CD4-positive, alpha-beta T cell treated with Interleukin-2 at 100 ng/mL for 4 hours (primary cell): ENCODE measurements at places on chromosomes 3 and 15.
A peak's percentile ranks its signal among the peaks of the same experiment; 100 is the strongest.

- DNase-seq: no peak
Measured at GRCh38 chr3:100602506-100603444, 6.6 kb upstream of the ADGRG7 start.

GRCh38 chr3:36796161-36796560, 31.8 kb upstream of the DCLK3 start:
- DNase-seq: no peak

DNA sequence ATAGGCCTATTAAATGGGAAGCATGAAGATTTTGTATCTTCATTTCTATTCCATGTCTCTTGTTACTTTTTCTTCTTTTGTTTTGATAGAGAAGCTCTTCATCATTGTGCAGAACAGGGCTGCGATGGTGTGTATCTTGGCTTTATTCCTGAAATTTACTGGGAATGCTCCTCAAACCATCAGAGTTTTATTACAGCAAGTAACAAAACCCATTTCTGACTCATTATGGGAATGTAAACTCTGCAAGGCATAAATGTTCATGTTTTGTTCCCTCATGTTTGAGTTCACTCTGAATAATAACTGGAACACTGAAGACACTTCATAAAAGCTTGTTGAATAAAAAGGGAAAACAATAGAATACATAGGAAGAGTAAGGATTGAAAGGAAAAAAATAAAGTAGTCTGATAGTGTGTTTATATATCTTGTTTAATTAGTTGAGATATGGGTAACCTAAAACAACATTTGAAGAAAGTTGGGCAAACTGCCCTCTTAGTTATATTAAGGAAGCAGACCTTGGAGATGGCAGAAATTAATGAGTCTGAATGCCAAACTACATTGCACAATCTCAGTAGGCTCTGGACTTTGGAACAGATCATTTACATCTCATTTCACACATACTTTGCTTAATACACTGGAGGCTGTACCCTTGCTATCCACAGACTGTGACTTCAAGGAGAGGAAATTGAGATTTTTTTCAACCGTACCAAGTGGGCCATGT, 521.5 kb downstream of the GRM7 start:
- DNase-seq: no peak

DNA sequence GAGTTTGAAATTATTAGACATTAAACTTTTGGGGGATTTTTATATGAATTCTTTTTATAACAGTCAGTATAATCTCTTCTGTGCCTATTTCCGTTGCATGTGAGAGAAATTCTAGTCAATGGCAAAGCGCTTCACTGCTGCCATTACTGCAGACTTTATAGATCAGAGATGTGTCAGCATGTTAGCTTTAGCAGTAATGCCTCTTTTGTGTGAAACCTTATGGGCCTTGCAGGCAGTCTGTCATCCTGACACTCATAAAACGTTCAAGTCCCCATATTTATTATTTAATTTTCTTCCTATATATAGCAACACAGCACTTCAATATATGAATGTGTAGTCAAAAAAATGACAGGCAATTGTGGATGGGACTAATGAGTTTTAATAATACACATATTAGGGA, 191.0 kb downstream of the NLGN1 start:
- no peak for DNase-seq

DNA sequence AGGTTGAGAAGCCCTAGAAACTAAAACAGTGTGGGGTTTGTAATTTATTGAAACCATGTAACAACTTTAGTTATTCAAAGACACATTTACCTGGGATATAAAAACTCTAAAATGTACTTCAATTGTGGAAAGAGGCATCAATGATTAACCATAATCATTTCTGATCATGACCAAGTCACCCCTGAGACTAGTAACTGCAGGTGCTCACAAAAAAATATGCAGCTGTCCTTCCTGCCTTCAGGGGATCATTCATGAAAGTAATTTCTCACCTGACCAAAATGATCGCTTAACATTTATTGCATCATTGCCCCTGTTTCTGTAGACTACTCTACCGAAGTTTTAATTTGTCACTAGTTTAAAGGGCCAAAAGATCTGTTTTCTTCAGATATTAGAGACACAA, 9.0 kb downstream of the ACP3 start:
- no peak for DNase-seq

DNA sequence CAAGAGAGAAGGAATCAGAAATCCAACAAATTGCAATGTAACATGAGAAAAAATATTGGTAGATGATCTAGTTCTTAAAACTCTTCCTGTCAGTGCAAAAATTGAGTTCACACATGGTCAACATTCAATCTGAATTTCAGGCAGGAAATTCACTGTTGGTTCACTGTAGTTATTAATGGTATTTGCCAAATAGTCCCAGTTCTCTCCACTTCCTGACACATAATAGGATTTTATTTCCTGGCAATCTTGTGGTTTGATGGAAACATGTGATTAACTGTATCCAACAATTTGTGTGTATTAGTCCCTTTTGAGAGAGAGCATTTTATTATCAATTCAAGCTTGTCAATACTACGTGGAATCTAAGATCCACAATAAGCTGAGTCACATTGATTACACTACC, 1103.1 kb downstream of the ROBO2 start:
- DNase-seq: no peak

DNA sequence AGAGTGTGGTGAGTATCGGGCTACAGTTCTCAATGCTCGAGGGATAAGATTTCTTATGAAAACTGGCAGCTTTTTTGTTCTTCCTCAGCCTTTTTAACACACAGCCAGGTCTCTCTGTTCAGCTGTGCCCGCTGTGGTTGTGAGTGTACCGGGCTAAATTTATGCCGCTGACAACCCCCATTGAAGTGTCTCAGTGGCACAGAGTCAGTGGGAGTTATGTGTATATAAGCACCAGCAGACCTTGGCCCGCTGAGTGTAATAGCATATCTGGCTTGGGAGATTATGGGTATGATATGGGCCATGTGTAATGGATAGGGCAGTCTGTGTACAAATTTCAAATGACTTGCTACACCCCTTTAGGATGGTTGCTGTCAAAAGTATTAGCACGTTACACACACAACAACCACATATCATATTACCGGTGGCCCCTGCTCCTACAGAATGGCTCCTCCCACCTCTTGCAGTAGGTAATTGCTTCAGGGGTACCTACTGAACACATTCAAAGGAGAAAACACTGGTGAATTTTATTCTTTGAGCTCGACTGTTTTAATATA, 26.9 kb upstream of the NR2F2 start:
- no peak for DNase-seq

DNA sequence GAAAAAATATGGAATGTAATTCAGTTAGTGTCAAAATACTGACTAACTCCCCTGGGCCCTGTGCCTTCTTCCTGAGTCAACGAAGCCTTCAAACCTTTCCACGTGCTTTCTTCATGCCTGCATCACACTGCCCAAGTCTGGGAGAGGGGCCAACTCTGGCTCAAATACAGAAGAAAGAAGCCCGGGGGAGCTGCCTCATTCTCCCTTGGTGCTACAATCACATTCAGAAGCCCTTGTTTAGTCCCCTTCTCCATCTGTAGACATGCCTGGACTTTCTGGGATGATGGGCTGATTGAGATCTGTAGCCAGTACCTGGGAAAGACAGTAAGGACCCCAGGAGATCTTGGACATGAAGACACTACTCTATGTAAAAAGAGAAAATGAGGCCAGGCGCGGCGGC, 77.8 kb upstream of the GSK3B start:
- DNase-seq: no peak

- no peak for DNase-seq
Measured at GRCh38 chr3:146334151-146334550, 83.2 kb upstream of the PLSCR4 start.

DNA sequence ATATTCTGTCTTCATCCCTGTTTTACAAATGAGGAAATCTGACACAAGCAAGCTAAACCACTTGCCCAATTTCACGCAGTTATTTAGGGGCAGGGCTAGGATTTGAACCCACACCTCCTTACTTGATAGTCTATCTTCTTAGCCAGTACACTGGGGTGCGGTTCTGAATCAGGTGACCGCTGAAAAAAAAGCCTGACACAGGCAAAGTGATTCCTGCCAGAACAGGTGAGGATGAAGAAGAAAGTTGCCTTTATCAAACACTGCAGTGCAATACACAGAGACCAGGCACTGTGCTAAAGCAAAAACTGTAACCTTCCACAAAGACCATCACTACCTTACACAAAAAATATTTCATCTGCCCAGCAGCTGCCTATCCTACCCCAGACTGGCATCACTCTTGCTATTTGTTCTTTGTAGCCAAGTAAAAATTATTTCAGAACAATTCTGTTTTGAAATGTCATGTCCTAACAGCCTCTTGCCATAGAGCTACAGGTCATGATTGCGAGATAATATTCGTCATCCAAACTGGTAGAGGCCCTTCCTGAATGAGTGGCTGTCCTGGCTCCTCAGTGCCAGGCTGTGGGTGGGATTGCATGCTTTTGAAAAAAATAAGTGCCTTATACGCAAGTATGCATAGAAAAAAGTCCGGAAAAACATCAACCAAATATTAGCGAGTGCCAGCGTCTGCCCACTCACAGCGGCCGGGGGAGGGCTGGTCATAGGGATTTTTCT, 142.3 kb upstream of the TPM1 start:
- no peak for DNase-seq

GRCh38 chr3:182969277-182969676, 11.1 kb downstream of the DCUN1D1 start:
- no peak for DNase-seq

DNA sequence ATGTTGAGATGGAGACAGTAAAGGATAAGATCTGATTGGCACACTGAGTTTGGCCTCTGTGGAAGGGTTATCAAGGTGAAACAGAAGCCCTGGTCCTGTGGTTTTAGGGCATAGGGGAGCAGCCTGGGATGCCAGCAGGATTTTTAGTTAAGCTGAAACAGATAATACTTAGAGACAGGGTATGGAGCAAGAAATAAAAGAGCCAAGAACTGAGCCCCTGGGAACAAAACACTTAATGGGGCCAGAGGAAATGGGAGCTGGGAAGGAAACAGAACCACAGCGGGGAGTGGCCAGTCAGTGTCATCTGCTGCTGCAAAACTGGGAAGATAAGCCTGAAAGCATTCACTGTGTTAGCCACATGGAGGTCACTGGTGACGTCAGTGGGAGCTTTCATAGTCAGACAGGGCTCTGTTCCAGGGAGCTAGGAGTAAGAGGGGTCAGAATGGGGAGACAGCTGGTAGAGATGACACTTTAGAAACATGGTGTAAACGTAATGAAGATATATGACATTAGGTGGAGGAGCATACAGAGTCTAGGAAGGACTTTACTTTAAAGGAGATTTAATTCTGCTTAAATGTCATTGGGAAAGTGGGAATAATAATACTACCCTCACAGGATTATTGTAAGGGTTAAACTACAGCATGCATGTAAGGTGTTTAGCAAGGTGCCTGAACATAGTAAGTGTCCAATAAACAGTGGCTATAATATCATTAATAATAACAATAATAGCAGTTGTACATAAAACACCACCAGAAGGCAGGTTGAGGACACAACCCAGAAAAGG, 172.7 kb upstream of the CTNNB1 start:
- DNase-seq: no peak

DNA sequence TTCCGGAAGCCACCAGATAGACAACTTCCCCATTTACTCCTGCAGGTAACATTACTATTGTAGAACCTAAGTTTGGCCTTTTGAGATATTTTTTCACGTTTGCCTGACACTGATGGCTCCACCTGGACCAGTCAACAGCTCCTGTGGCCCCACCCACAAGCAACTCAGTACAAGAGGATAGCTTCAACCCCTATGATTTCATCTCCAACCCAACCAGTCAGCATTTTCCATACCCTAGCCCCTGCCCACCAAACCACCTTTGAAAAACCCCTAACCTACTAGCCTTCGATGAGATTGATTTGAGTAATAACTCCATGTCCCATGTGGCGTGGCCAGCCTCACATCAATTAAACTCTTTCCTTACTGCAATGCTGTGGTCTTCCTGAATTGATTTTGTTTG, 950 bp upstream of the EHHADH start:
- no peak for DNase-seq

DNA sequence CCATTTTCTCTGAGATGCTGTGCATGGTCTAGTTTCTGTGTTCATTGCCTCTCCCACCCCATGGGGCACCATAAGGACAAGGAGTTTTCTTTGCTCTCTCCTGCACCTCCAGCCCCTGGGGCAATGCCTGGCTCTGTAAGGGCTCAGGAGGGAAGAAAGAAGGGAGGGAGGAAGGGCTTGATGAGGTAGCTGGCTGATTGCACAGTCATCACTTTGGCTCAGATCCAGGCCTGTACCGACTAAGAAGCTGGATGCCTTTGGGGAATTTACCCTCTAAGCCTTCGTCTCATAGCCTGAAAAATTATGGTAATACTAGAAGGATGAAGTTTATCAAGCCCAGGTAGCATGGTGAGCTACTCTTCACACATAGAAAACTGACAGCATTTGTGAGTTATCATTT, 382.9 kb downstream of the GABRG3 start:
- DNase-seq: no peak

DNA sequence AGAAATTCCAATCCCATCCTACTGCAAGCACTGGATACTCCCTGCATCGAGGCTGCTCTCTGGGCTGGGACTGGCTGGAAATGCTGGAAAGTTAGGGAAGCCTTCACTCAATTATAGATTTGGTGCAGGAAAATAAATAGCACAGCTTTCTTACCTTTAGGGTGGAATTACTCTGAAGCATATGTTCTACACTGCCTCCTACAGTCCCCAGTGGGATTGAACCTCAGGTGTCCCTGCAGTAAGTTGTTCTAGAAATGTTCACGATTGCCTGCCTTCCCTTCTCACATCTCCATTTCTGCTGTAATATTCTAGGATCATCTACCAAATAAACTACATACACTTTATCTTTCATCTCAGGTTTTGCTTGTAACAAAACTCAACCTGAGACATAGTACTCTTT, 536.7 kb upstream of the LMCD1 start:
- DNase-seq: no peak

DNA sequence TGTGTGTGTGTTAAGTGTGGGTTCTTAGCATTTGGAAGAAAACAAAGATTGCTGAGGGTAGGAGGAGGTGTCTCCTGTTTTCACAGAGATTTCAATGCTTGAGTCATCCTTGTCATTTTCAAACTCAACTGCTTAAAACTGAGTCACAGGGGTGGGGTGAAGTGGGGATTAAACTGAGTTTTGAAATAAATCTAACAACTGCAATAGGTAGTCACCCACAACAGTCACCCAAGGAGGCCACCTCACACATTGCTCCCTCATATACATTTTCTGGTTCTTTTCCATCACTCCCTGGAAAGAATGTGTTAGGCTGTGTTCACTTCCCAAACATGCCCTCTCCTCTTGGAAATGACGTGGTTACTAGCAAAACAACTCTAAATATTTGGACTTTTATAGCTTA, 187.7 kb upstream of the CMC1 start:
- DNase-seq: peak; percentile 17

DNA sequence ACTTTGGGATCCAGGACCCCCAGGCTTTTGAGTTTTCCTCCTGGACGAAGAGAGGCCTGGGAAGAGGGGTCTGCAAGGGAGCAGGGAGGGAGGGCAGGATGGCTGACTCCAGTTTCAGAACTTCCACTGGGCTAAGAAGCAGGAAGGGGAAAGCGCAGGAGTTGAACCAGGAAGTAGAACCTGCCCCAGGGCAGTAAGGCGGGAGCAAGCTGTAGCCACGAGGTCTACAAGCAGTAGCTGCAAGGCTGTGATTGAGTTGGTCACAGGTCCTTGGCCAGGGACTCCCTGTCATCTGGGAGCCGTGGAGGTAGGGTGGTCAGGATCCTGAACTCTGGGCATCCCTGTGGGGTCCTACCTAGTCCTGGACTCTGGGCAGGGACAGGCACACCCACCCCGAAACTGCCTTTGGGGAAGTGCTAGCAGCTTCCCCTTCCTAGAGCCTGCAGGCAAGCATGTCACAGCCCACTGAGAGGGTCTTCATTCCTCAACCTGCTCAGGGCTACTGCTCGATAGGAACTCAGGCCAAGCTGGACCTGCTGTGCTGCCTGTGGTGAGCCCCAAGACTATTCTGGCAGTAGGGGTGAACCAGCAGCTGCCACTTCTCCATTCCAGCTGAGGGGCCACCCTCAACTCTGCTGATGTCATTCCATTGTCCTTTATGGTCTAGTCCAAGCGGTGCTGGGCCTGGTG, 5.8 kb upstream of the GNAI2 start:
- no peak for DNase-seq
